AG04449 (cell line): ENCODE measurements at places on chromosomes 1 and 21.

DNA sequence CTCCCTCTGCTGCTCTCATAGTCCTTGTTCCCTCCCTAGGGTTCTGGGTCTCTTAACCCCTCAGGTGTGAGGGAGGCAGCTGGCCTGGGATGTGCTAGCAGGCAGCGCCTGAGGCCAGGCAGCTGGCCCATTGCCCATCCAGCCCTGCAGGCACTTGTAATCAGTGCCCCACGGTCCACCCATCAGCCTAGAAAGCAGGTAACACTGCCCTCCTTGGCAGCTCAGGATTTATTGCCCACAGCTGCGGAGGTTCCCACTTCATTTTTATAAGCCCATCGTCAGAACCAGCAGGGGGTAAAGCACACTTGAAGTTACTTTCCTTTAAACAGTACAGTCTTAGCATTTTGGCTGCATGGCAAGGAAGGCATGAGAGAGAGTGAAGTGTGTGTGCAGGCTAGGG, 70.6 kb downstream of the TMEM53 start:
- no peak for DNase-seq

DNA sequence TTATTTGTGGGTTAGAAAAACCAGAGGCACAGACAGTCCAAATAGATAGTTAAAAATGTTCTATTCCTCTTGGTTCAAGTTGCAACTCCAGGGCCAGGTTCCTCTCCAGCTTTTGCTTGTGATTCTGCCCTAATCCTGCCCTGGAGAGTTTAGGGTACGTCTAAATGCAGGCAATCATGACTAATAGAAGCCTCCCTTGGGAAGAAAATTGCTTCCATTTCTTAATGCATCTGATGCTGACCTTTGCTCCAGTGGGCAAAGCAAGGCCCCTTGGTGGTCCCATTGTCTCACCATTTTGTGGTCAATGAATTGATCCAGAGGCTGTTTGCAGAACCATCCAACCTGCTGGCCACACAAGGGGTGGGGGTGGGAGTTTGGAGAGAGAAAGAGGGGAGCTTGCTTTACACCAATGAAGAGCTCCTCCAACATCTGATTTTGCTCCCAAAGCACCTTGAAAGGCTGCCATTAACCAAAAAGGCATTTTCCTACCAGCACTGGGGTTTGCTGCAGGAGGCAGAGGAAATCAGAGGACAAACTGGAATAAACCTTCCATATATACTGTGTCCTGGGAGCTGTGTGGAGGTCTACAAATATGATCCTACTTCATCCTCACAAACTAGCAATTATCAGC, 31.3 kb downstream of the C8B start:
- DNase-seq, result no peak

DNA sequence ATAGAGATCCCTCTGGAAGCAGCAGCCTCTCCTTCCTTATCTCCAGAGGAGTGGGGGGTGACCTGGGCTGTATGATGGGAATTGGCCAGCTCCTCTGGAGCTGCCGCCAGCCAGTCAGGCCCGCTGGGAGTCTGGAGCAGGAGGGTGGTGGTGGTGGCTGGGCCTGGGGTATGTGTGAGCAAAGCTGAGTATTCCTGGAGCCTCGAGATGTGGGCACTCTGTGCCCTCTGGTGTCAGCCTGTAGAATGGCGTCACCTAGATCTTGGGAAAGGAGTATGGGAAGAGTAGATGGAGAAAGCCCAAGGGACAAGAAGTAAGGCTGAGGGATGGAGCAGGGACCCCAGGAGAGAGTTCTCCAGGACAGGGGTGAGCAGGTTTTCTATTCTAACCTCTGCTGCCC, 16.0 kb downstream of the VANGL2 start:
- DNase-seq, result no peak

GRCh38 chr1:58718435-58718834, 18.6 kb upstream of the MYSM1 start:
- no peak for DNase-seq

- no peak for DNase-seq
Measured at GRCh38 chr1:183548116-183548515, 42.1 kb downstream of the NCF2 start.
